ENCODE measurements at places on chromosomes 1 and 21.

DNA sequence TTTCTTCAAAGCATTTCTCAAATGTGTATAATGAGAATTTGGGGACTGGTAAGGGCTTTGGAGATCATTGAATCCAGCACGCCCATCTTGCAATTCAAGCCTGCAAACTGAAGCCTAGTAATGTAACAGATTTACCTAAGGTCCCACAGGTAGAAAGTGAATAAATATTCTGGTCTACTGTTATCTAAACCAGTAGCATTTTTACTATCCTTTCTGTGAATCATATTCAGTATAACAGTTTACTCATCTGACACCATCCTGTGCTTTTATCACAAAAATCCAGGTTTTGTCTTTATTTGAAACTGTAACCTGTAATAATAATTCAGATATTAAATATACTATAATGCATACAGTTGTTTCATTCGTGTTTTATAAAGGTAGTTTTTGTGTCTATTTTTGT, 17.4 kb downstream of the KCNA3 start:
- DNase-seq: no peak

- DNase-seq: peak; percentile 65
These were observed 65.8 kb upstream of the PRKACB start for GRCh38 chr1:84078108-84078841.

DNA sequence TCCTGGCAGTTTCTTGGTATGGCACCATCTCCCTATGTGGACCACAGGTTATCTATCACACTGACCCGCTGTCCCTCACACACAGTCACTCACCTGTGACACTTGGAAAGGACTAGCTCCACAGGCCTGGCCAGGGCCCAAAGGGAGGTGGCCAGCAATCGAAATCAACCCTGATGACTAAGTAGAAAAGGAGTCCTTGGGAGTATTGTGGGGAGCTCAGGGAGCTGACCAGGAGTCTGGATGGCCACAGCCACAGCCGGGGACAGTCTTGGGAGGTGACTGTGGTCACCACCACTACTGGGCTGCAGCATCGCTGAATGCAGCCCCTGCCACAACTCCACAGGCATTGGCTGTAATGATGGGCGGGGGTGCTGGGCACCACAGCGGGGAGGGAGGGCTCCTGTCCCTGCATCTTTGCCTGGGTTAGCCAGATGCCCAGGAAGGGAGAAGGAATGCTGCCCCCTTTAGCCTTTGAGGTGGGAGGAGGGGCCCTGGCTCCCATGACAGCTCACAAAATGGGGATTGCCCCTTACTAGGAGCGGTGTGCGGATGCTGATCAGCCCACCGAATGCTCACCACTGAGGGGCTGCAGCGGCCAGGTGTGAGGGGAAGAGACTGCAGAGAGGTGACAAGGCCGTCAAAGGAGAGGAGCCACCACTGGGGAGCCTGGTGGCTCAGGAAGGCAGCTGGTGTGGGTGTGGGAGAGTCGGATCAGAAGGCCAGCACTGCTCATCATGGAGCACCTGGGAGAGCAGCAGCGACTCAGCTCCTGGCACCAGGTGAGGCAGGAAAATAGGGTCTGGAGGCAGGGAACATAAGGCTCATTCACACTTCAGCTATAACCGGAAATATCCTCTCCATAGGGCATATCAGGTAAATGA, 61.3 kb downstream of the H3-3A start:
- no peak for DNase-seq

DNA sequence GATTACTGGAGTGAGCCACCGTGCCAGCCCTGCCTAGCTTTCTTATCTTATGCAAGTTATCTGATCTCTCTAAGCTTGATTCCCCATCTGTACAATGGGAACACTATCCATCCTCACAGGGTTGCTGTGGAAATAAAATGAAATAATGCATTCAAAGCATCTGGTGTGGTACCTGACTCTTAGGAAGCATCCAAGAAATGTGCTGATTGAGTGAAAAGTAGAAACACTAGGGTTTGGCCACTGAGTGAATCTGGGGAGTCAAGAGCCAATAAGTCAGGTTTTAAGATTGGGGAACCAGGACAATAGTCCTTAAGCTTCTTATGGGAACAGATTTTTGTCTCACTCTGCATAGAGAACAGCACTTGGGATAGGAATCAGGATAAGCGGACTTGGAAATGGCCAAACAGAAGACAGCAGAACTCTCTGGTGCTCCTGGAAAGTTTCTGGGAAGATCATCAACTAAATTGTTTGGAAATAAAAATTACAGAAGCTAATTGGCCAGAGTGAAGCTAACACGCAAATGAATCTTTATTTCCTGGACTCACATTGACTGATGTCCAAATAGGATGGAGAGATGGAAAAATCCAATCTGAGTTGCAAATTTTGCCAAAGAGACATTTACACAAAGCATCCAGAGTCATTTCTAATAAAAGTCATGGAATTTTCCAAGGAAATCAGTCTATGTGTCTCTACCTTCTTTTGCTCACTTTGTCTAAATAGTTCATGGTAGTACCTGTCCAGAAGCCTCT, 3.3 kb downstream of the PAFAH2 start:
- DNase-seq: no peak

- DNase-seq: peak; percentile 81
These were observed at the start of gene DDAH1 for GRCh38 chr1:85465099-85465785. Gene DDAH1, minus strand, starts transcription at chr1:85465159. Its CDS starts 114 bp downstream, at chr1:85465045.

DNA sequence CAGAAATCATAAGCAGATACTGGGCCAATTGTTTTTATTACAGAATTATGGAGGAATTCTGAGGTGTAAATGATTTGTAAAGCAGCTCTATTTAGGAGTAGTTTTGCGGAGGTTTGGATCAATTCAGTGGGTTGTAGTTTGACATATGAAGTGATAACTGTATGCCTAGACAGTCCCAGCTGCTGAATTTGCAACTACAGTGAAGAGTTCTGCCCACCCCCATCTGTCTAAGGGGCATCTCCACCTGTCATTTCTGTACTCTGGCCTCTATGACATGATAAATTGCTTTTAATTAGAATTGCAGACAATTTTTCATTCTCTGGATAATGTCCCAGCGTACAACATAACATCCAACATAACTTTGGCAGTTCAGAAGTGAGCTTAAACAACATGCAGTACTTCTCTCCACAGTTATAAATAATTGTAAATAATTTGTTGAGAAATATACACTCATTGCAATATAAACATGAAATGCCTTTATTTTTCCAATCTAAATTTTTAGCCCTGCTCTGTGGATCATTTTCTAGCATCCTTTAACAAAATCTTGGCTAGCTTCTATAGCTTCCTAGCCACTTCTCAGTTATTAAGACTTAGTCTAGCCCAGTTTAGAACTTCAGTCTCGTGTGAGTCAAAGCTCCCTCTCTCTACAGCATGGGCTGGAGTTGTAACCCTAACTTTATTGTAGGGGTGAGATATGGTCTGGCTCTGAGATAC, 52.3 kb downstream of the PDE4B start:
- peak; percentile 6 for DNase-seq

DNA sequence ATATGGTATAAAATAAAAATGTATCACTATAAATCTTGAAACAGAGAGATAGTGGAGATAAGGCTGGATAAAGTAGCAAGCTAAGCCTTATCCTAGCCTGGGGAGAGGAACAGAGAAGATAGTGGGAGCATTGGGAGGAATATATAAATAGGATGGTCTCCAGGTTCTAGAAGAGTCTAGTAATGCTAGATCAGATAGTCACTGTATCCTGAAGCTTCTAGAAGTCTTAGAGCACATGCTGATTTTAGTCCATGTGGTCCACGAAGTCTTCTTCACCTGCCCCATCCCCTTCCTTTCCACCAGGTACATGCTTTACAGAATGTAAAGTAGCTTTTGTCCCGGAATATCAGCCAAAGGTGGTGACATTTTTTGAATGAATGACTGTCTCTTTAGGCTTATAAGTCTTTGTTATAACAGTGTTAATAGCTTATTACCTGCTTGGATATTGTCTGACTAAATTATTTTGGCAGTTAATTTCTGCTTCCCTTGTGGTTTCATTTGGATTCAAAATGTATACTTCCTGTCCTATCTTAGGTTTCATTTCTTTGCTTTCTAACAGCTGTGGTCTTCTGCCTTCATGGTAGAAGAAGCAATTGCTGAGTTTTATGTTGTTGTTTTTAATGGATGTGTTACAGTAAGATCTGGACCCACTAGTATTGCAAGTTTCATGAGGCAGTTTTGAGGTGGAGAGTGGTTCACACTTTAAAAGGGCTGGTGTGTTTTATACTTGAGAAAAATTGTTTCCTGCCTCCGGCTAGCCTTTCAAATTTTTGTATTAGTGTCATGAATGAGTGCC, 5.9 kb downstream of the SMG7 start:
- DNase-seq: no peak

DNA sequence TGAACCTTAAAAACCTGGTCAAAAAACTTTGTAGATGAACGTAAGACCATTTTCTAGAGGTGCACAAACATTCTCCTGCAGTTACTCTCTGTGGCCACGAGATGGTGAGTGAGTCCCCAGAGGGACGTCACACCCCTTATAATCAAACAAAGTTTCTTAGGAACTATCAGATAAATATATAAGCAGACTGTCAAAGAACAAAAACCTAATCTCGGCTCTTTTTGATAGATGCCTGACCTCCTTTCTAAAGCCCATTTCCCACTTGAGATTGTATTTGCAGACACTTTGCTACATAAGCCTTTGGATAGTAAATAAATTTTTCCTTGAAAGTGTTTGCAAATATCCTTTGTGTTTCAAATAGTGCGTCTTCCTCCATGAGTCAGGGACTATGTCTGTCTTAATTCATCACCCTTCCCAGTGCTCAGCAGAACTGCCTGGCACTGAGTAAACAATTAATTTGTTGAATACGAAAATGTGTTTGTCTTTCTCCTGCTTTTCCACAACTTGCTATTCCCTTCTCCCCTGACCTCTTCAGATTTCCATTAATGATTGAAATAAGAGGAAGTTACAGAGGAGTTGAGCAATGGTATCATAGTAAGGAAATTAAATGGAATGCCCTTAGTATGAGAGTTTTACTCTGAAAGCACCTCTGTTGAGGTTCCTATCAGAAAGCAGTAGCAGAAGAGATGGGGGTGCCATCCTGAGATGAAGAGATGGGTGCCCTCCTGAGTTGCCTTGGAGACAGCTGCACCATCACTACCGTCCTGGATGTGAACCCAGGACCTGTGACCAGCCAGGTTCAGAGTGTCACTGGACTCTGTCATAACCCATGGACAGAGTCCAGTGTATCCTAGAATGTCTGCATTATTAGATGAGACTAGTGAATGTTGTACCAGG, 57.8 kb upstream of the RAVER2 start:
- DNase-seq: peak; percentile 71

- DNase-seq: peak; percentile 24
These were observed 80.0 kb downstream of the HUNK start for GRCh38 chr21:31952828-31953227.

DNA sequence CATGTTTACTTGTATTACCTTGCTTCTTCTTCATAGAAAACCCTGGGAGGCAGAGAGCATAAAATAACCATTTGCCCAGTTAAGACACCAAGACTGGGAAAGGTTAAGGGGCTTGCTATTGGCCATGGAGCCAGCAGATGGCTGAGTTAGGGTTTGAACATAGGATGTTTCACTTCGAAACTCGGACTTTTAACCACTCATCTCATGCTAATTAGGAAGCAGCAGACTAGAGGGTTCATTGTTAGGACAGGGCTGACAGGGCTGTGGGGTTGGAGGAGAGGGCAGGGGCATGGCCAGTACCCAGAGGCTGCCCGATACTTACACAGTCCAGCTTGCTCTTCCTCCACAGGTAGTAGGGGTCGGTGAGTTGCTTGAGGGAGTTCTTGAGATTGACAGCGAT, 17.0 kb downstream of the SLC26A9 start:
- no peak for DNase-seq

DNA sequence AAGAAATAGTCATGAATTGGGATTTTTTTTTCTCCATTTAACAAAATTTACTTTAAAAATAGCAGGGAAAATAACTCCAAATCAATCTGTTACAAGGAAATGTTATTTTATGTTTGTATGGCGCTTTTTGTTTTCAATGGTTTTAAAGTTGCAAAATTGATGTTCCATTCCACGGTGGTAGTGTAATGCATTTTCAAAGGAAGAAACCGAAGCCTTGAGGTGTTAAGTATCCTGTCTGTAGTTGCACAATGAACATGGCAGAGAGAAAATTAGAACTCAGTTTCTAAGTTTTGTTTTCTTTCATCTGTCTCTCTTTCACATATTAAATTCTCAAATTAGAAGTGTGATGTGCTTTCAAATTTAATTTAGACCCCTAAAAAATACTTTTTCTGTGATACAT, 841.8 kb downstream of the USP25 start:
- no peak for DNase-seq

DNA sequence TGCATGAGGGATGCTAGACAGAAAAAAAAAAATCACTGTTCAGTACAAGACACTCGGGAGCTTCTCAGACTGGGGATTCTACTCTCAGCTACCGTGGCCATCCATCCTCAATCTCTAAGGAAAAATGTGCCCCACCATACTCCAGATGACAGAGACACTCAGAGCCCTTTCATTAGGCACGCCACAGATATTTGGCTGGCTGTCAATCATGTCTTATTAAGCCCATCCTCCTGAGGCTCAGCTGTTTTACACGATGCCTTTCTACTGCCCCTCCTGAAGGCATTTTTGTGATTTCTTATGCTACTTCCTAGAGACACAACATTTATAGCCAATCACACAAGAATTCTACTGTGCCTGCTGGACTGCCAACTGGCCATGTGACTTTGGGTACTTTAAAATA, 92.9 kb downstream of the KIF14 start:
- no peak for DNase-seq

DNA sequence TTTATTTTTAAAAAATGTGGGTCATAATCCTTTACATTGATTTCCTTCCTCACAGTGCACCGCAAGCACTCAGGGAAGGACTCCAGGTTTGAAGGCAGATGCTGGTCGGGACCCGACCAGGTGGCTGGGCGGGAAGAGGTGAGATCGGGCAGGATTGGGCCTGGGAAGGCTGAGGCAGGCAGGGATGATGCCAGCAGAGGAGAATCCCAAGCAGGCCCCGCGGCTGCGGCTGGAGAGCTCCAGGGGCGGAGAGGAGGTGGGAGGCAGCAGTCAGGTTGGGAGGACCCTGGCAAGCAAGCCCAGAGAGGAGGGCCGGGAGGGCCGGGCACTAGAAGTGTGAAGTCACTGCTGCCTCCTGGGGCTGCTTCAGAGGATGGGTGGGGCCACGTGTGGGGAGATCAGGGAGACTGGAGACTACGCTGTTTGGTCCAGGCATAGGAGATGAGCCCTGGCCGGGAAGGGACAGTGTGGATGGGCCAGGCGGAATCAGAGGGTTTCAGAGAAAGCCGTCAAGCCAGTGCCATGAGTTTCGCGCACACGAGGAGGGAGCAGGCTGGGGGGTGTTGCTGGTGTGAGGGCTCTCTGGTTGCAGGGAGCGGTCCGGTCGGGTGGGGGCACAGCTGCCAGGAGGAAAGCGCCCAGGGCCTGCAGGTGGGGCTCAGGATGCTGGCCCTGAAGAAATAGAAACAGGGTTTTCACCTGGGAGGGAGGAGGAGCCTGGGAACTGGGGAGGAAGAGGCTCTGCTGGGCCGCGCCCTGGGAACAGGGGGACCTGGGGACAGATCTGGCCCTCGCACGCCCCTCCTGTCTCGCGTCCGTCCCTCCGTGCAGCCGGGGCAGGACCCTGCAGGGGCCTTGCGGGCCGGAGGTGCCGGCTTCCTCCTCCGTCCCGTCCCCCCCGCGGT, 888 bp upstream of the COL18A1 start:
- peak; percentile 68 for DNase-seq

Measured in tongue (tissue), 3 donors.